ENCODE measurements at places on chromosomes 5 and 9. TPM values are rescaled to one million over a fixed set of nuclear protein-coding genes. Genes with fewer than 3 reads are reported as not detected.

The PTGDS gene
- total RNA-seq = 89.9 TPM

The PDZD2 gene
- 0.33 TPM for total RNA-seq

GRCh38 chr5:142079306-142079721 lies 29.3 kb upstream of the NDFIP1 start:
- DNase-seq = no peak

DNA sequence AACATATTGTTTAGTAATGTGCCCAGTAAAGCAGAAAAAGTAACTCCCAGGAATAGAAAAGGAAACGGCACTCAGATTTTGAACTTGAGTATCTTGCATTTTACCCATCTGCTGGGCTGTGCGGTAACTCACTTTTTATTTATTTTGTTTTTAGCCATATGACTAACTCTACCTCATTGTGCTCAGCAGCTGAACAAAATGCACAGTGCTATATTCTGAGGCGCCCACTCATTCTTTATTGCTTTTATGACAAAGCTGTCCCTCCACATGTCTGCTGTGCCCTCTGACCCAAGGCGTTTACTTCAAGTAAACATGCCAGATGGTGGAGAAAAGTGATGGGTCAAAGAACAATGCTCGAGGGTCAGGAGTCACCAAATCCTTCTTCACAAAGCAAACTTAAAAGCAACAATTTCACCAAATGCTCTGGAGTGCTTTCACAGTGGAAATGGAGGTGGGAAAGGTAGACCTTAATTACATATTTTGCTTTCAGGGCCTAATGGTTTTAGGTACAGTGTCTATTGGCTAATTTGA lies 215.2 kb upstream of the ELAVL2 start:
- DNase-seq = peak; percentile 4

The IQGAP2 gene
- total RNA-seq = 7.9 TPM

The NPR3 gene
- total RNA-seq = 14.9 TPM

DNA sequence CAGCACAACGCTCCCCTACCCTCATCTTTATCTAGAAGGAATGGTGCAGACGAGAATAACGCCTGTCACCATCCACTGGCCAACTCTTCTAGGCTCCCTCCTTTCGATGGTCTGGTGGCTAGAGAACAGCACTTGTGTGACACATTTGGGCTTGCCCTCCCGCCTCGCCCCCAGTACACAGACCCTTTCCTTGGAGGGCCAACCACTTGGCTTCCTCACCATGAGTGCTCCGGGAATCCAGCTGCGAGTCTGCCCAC lies 1.4 kb downstream of the GNAQ start:
- DNase-seq = no peak

- DNase-seq = peak; percentile 20
Observed at GRCh38 chr9:78605041-78606000, 308.4 kb downstream of the PSAT1 start.

The NPM1 gene
- 1,412 TPM for total RNA-seq

GRCh38 chr5:40492056-40492455 lies 187.7 kb upstream of the PTGER4 start:
- no peak for DNase-seq

The CATSPER3 gene
- under 0.01 TPM for total RNA-seq

GRCh38 chr5:128263357-128263756 lies 179.8 kb downstream of the SLC12A2 start:
- no peak for DNase-seq

The NDST1 gene
- total RNA-seq = 18.2 TPM

The TAF11L10 gene
- total RNA-seq = not detected

DNA sequence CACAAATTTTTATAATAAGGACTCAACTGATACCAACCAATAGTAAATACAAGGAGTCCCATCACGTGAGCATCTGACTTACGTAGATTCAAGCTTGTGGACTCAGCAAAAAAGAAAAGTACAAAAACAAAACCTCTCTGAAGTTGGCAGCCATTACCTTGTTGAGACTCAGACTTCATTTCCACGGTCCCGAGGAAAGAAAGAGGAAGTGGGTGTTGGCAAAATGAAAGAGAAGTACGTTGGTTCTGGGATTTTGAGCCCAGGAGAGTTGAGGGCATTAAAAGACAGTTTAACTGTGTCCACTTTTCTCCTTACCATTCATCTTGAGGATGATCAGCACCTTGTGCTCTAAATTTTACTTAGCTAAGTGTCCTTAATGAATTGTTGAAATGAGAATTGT lies 26.7 kb downstream of the NCBP1 start:
- no peak for DNase-seq

DNA sequence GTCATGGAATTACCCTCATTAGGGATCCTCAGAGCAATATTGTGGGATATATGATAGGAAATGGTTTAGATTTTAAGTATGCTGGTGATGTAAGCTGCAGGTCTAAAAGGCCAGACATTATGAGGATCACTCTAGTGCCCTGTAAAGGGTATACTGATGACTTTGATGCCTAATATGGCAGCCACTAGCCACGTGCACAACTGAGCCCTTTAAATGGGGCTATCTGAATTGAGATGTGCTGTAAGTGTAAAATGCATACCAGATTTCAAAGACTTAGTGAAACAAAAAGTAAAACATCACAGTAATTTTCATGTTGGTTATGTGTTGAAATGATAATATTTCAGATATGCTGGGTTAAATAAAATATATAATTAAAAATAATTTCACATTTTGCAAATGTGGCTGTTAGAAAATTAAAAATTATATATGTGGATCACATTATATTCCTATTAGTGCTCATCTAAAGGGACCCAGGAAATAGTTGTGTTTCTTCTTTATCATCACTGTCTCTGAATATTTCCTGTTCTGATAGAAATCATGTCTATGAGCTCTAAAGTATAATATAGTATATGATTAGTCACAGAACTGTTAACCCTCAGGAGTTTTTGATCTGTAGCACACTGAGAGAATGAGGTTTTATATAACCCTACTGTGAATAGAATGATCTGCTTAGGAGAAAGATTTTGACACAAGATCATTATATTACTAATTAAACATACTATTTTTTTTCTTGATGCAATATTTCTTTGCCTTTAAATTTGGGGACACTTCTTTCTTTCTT lies 50.1 kb downstream of the OSTF1 start:
- no peak for DNase-seq

The IL9 gene
- not detected for total RNA-seq

The NOXA1 gene
- total RNA-seq = 0.77 TPM
